HS-5 (cell line): ENCODE measurements at places on chromosomes 5 and 9.

DNA sequence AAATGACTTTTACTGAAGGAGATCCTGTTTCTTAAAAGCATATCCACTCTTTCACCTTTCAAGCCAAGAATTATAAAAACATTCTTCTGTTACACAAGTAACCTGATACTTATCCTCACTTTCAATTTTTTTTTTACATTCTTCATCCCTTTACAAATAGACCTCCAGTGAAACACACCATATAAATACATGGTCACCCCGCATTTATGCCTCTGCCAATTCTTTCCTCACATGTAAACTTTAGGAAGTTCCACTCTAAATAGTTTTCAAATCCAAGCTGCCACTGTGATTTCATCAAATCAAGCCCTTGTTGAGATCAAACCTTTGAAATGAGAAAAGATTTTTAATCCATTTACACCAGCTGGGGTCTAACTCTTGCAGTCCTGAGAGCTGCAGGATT, 40.0 kb downstream of the GAS1 start:
- DNase-seq: no peak

DNA sequence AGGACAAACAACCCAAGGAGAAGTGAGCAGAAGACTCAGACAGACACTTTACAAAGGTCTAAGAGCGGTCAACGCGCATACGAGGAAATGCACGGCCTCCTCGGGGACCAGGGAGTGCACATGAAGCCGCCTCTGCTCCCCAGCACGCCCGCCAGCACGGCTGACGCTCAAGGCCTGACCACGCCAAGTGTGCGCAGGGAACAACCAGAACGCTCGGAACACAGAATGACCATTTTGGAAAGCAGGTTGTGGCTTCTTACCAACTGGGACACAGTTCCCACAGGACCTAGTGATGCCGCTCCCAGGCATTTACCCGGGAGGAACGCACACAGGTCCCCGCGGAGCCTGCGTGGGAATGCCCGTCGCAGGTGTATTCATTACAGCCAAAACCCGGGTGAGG, 191.5 kb upstream of the PPP1R26 start:
- DNase-seq: no peak

DNA sequence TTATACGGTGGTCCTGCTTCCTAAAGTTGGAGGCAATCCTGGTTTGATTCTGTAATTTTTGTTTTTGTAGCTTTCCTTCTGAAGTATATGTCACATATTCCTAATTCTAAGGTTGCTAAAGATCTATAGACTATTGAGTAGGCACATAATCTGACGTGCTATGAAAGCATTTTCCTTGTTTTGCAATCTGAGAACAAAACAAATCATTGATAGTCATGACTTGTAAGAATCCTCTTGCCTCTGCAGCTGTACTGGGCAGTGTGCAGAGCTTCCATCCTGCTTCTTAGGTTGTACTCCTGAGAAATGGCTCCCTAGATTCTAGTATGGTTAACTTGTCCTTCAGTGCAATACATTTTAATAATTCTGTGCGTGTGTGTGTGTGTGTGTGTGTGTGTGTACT, 35.4 kb downstream of the SEMA6A start:
- DNase-seq: no peak

- no peak for DNase-seq
Observed at GRCh38 chr9:14301006-14301405, 12.9 kb downstream of the NFIB start.

- peak; percentile 96 for DNase-seq
Observed at GRCh38 chr9:36029765-36030528, 6.8 kb upstream of the RECK start.

- no peak for DNase-seq
Observed at GRCh38 chr5:135204151-135204600, 170.1 kb upstream of the PITX1 start.

DNA sequence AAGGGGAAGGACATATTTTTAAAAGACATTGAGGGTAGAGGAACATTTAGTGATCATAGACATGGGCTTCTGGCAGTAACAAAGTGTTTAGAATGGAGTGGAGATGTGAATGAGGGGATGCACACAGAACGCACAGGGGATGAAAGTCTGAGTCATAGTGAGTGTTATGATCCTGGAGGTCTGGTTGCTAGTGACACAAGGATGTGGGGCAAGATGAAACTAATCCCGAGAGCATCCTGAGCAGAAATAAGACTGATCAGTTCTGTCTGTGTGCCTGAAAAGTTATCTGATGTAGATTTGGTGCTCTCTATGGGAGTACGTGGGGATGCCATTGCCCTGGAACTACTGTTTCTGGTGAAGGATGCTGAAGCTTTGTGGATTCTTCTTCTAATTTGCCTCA, 141.1 kb downstream of the CHSY3 start:
- no peak for DNase-seq

GRCh38 chr5:156515121-156515520, 188.2 kb downstream of the SGCD start:
- DNase-seq: no peak

- DNase-seq: no peak
Observed at GRCh38 chr9:87157366-87158031, 210.2 kb upstream of the GAS1 start.

DNA sequence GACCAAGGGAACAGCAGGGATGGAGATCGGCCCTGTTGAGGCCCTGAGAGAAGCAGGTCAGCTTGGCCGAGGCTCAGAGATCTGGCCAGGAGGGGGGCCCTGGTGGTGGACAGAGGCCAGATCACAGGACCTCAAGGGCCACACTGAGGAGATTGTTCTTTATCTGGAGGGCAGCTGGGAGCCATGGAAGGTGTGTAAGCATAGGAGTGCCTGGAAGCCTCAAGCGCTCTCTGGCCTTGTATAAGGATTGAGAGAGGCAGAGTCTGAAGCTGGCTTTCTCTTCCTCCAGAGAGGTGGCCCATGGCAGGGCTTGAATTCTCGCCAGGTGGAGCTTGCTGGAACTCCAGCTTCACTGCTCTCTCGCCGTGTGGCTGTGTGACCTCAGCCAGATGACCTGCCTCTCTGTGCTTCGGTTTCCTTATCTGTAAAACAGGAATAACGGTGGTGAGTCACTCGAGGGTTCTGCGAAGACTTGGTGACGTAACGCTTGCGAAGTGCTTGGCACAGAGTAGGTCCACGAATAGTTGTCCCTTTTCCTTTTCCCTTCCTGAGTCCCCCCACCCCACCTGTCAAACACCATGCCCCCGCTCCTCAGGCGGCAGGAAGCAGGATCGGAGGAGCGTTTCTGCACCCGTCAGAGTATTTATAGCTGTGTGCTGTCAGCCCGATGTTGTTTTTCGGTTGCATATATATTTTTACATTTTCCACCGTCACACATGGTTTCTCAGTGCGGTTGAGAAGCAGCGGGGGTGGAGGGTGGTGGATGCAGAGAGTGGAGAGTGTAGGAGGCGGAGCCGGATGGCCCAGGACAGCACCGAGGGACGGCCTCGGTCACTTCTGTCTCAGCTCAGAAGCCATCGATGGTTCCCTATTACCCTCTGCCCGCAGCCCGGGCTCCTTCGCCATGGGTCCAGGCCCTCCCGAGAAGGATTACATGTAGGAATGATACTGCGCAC, 17.0 kb upstream of the CRB2 start:
- DNase-seq: no peak

- no peak for DNase-seq
Observed at GRCh38 chr9:13013991-13014883, 239.4 kb downstream of the LURAP1L start.

DNA sequence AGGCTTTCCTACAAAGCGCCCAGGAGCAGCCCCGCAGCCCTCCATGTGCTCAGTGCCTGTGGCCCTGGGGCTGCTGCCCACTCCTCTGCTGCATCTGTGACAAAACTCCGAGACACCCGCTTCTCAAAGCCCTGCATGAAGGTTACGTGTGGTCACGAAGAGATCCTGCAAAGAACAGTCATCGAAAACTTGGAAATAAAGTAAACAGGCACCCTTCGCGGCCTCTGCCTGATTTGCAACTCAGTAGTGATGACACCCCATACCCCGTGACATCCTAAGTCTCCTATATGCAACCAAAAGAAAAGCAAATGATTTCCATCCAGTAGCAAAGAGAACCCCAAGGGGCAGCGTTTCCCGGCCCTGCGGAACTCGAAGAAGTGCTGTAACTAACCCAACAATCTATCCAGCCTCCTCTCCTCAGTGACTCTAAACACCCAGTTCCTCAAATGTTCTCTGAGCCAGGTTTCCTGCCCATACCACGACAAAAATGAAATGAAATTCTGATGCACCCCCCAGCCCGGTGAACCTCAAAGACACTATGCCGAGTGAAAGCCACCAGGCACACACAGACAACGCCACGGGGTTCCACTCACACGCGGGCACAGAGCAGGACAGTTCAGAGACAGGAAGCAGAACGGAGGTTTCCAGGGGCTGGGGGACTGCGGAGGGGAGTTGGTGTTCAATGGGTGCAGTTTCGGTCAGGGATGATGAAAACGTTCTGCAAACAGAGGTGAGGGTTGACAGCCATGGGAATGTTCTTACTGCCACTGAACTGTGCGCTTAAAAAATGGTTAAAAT, 19.0 kb downstream of the NACC2 start:
- DNase-seq: no peak

GRCh38 chr5:160938532-160938931, 86.5 kb upstream of the ATP10B start:
- no peak for DNase-seq

GRCh38 chr5:128487041-128487440, 51.0 kb downstream of the FBN2 start:
- no peak for DNase-seq

DNA sequence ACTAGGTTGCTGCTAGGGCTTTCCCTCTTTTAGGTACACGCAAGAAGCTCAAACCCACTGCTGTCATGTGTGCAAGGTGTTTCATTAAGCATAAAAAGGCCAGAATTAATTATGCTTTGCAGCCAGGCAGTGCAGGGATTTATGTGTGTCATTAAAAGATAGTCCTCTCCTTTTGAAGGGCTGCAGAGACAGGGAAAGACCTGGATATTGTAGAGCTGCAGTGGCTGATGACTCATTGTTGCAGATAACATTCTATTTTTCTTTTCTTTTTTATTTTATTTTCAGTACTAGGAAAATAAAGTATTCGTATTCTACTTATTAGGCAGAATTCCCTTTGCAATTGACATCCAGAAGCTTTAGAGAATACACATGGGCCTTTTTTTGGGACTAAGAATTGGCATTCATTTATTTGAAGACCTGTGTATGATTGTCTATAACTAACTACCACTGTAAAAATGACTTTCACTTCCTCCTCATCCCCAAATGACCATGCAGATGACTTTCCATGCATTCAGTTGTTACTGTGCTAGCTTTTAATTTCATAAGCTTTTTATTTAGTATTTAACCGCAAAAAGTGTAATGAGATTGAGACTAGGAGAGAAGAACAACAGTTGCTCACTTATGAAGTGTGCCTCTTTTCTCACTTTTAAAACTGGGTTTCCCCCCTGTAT, 113.0 kb downstream of the PAM start:
- DNase-seq: no peak

DNA sequence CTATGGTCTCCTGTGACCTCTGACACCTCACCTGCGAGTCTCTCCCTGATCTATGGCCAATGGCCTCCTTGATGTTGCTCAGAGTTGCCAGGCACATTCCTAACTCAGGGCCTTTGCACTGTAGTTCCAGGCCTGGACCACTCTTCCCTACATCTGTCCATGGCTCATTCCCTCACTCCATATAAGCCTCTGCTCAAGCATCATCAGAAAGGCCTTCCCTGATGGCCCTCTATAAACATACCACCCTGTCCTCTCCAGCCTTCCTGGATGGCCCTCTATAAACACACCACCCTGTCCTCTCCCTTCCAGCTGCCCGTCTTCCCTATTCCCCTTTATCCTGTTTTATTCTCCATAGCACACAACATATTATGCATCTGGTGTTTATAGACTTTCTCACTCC, 102.8 kb downstream of the GTF3C4 start:
- no peak for DNase-seq

GRCh38 chr5:137128012-137128411, 371.1 kb downstream of the SPOCK1 start:
- no peak for DNase-seq
